ENCODE measurements at places on chromosomes 6 and 20. TPM values are rescaled to one million over a fixed set of nuclear protein-coding genes. Genes with fewer than 3 reads are reported as not detected.

HMGCLL1 gene
- 26.7 TPM for total RNA-seq

OR12D3 gene
- total RNA-seq, result not detected

SMOC2 gene
- total RNA-seq, result 2.0 TPM

NOX3 gene
- total RNA-seq, result not detected

FKBP1C gene
- total RNA-seq, result 1.4 TPM

OOEP gene
- not detected for total RNA-seq

MCCD1 gene
- not detected for total RNA-seq

MTFR2 gene
- total RNA-seq, result not detected

PPDPF gene
- 131 TPM for total RNA-seq

GPSM3 gene
- total RNA-seq, result 5.4 TPM
